ENCODE measurements at places on chromosomes 12 and 14.

DNA sequence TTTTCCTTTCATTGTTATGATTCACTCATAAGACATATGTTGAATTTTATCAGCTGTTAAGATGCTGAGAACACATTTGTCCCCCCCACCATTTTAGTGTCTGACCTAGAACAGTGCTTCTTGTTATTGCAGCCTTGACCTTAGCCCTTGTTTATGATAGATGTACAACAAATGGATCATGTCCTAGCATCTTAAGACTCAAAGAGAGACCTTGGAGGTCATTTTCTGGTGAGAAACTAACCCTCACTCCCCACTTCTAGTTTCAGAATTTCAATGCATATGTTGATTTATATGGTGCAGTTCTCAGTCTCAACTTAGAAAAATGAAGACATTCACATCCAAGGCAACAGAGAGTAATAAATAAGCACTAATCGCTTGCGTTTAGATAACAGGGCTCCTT, 391.2 kb downstream of the AEBP2 start:
- DNase-seq: no peak

GRCh38 chr14:65359503-65359902, 53.0 kb upstream of the FUT8 start:
- no peak for DNase-seq

GRCh38 chr12:2286047-2286446, 233.3 kb downstream of the CACNA1C start:
- no peak for DNase-seq

DNA sequence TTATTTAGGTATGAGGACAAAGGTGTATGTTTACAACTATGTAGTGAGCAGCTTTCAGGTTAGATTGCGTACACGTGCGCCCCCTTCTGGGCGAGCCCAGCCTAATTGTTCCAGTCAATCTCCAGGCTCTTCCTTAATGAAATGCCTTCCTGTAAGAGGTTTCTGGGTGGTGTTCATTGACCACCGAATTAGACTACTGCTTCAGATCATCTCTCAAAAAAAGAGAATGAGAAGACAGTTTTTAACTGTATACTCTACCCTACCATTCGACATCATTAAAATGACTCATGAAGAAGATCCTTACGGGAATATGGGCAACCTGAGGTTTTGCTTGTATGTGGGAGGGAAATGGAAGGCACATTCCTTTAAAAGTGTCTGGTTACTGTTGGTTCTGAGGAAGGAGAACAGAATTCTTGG, 2.1 kb downstream of the LUM start:
- DNase-seq: no peak

DNA sequence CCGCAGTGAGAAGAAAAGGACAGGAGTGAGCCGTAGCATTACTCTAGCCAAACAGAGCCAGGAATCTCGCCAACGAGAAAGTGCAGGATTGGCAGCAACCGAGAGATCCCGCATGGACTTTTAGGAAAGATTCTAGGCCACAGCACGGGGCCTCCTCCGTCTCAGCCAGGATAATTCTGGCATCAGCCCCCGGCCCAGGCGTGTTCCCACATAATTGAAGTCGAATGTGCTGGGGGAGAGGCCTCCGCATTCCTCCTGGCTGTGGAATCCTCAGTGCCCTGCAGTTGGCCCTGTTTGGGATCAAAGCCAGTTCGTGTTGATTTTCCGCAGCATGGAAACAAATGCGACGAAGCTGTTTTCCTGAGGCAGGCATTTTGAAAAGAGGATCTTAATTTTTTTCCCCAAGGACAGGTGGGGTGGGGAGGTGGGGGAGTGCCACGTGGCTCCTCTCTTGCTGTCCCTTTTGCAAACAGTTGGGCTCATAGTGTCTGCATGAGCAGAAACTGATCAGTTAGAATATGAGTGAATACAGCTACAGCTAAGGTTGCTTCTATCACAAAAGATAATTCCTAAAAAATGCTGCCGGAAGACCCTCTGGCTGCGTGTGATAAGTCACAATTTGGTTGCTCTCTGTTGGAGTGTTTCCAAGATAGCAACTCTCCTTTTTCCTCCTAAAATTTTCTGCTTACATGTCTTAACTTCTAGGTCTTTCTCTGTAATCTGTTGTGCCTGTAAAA, 37.3 kb upstream of the ATXN2 start:
- DNase-seq: no peak

DNA sequence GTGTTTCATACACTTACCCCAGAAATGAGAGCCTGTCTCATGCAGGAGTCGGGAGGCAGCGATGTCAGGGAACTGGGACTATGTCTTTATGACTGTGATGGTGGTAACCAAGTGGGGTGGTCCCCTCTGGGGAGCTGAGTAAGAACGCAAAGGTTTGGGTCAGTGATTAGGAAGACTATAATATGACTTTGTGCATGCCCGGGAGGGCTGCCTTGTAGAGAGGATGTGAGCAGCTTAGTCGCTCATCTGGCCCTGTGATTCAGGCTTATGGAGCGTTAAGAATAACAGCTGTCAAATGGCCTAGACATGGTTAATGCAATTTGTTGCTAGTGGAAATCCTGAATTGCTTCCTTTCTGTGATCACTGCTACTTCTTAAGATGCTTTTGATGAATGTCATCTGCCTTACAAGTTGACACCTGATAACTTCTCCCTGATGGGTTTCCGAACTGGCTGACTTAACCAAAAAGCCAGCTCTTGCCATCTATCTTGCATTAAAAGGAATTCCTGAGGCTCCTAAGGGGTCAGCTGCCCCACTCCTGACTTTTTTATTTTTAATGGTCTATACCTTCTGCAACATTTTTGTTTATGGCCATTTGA, 35.4 kb upstream of the AACS start:
- no peak for DNase-seq

DNA sequence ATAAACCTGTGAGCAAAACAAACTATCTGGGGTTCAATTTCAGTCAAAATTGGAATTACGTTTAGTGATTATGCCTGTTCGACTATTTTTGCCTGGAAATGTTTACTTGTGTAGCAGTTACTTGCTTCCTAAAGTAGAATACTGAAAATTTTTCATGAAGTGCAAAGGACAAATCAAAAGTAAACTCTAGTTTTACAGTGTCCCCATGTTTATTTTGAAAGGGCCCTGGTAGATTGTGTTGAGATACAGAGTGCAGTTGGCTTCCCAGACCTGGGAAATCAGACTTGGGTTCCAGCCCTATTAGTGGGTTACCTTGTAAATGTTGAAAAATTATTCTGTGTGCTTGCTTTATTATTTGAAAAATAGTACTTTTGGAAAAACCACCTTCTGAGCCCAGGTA, 17.3 kb downstream of the KLRB1 start:
- no peak for DNase-seq

Data from effector CD8-positive, alpha-beta T cell (primary cell).